ENCODE measurements at places on chromosomes 2 and 18. TPM values are rescaled to one million over a fixed set of nuclear protein-coding genes. Genes with fewer than 3 reads are reported as not detected.

EIF2AK3 gene
- total RNA-seq = 25.8 TPM

GNLY gene
- total RNA-seq = not detected

CIB4 gene
- total RNA-seq = 0.50 TPM

ARHGAP28 gene
- total RNA-seq = 0.03 TPM

ADD2 gene
- total RNA-seq = 24.0 TPM

GREB1 gene
- 1.7 TPM for total RNA-seq

SKA1 gene
- total RNA-seq = 11.7 TPM

SH3RF3 gene
- 0.50 TPM for total RNA-seq

G6PC2 gene
- total RNA-seq = not detected

RANBP2 gene
- 27.3 TPM for total RNA-seq
